ENCODE measurements at places on chromosomes 1 and 21.
A peak's percentile ranks its signal among the peaks of the same experiment; 100 is the strongest.

DNA sequence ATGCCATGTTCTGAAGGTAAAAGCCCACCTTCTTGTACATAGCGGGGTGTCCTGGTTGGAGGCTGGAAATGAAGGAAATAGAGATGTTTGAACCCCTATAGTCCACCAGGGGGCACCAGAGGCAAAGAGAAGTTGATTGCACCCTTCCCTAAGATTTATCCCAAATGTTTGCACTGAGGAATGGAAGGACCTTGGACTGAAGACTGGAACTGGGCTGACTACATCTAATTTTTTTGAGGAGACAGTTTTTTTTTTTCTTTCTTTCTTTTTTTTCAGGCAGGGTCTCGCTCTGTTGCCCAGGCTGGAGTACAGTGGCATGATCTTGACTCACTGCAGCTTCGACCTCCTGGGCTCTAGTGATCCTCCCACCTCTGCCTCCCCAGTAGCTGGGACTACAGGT lies 55.3 kb upstream of the EIF4G3 start:
- peak; percentile 9 for DNase-seq

DNA sequence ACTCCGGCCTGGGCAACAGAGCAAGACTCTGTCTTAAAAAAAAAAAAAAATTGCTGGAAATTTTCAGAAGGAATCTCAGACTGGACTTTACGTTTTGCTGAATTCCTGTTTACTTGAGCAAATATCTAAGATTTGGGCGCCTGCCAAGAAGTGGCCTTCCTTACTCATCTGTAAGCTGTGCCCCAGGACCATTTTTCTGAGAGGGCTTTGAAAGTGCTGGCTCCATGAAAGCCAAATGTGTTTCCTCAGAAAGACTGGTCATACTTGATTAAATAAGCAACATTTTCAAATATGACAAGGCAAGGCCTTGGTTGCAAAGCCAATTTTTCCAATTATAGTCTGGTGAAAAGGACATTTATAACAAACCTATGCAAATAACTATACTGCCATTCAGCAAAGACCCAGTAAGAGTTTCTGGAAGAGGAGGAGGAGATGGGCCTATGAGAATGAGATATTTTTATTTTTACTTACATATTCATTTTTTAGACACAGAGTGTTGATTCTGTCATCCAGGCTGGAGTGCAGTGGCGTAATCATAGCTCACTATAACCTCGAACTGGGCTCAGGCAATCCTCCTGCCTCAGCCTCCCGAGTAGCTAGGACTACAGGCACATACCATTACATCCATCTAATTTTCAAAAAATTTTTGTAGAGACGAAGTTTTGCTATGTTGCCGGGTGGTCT lies 56.3 kb upstream of the HTR1D start:
- no peak for DNase-seq

DNA sequence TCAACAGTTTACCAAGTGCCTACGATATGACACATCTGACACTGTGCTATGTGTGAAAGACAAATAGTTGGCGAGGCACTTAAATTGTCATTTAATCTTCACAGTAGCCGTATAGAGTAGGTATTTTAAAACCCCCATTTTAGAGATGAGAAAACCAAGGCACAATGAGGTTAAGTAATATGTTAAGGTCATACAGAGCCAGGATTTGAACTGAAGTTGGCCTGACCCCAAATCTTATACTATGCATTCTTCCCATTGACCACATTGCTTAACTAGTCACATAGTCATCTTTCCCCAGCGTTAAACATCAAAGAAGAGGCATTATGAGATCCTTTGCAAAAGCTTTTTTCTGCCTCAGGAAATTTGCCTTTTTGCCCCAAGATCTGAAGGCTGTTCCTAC lies 3.9 kb downstream of the INKA2 start:
- DNase-seq: no peak

GRCh38 chr1:60969971-60970509 lies 112.3 kb upstream of the NFIA start:
- no peak for DNase-seq

DNA sequence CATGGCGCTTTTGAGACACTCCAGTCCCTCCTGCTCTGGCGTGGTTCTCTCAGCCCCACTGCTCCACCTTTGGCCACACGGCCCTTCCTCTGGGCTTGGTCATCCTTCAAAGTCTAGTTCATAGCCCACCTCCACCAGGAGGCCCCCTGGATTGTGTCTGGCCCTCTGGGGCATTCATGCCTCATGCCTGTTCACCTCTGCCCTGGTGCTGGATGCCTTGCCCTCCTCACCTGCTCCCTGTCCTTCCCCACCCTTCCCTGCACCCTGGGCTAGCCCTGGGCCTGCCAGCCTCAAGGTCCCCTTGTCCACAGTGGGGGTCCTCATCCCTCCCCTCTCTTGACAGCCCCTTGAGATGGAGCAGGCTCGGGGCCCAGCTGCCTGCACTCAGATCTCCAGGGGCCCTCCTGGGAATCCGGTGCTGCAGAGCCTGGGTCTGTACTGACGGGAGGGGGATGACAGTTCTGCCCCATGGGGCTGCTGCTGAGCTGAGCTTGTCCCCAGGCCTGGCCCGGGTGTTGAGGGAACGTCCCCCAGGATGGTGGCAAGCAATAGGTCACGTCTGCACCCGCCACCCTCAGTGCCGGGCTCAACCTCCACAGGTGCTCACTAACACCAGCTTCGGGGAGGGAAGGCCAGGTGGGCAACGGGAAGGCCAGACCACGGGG lies 18.4 kb downstream of the PRXL2B start:
- no peak for DNase-seq

DNA sequence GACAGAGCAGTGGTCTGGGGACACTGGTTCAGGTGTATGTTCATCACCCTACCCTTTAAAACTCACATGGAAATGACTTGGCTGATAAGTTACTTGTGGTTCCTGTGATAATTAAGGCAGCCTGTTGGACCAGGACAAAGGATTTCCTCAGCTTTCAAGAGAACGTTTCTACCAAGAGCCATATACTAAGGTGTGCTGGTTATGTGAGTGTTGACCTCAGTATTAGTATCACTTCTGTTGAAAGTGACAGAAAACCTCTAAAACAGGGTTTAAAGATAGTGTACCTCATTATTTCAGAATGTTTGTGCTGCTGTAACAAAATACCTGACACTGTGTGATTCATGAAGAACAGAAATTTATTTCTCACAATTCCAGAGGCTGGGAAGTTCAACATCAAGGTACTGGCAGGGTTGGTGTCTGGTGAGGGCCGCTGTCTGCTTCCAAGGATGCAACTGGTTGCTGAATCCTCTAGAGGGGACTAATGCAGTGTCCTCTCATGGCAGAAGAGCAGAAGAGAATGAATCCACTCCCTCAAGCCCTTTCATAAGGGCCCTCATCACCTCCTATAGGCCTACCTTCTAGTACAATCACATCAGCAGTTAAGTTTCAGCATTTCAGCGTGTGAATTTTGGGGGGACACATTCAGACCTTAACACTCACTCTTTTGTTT lies 54.9 kb downstream of the UCK2 start:
- no peak for DNase-seq

- no peak for DNase-seq
Measured at GRCh38 chr1:183048087-183049085, 25.2 kb downstream of the LAMC1 start.

- no peak for DNase-seq
Measured at GRCh38 chr1:32536764-32537163, 2.5 kb upstream of the ZBTB8A start.

GRCh38 chr1:22796642-22797041 lies 86.0 kb downstream of the EPHB2 start:
- DNase-seq: no peak

DNA sequence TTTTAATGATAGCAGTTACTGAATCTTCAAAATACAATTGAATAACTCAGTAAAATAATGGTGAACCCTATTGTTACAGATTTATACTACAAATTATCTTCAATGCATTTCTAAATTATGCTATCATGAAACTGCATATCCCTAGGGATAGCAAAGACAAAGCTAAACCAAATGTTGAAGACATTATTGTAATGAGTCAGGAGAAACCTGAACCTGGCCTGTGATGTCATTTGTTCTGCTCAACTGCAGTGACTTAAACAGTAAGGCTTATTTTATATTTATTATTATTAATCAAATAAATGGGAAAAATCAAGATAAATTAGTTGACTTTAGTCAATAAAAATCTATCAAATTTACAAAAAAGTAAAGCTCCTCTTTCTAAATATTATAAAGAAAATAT lies 100.3 kb downstream of the UCHL5 start:
- DNase-seq: no peak

GRCh38 chr1:74971982-74972381 lies 162.2 kb upstream of the LHX8 start:
- no peak for DNase-seq

GRCh38 chr1:98196012-98196411 lies 275.2 kb upstream of the DPYD start:
- DNase-seq: no peak

DNA sequence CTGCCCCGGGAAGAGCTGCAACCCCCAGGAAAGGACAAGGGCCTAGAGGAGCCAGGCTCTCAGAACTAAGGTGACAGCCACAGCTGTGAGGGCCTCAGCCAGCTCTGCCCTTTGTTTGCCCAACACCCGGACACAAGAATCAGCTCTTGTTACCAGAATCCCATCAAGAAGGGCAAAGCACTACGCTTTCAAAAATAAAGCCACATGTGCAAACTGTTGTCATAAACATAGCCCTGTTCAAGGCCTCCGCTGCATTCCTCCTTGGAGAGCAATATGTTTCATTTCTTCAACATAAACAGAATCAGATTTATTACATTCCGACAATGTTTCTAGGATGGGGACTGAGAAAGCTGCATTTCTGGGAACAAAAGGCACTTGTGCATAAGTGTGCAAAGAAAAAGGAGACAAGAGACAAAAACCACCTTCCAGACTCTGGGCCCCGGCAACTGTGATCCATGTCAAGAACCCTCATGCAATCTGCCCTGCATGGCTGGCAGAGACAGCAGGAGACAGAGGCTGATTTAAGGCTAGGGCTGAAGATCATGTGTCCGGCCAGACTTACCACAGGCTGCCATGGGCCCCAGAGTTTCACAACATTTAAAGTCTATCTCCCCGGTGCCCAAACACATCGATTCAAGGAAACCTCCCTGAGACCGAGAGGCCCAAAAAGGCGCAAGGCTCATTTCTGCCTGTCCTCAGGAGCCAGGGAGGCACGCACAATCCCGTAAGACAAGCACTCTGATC lies 71.0 kb downstream of the SSBP3 start:
- DNase-seq: no peak

- no peak for DNase-seq
Measured at GRCh38 chr1:94422115-94422820, 4.1 kb downstream of the ABCD3 start.

DNA sequence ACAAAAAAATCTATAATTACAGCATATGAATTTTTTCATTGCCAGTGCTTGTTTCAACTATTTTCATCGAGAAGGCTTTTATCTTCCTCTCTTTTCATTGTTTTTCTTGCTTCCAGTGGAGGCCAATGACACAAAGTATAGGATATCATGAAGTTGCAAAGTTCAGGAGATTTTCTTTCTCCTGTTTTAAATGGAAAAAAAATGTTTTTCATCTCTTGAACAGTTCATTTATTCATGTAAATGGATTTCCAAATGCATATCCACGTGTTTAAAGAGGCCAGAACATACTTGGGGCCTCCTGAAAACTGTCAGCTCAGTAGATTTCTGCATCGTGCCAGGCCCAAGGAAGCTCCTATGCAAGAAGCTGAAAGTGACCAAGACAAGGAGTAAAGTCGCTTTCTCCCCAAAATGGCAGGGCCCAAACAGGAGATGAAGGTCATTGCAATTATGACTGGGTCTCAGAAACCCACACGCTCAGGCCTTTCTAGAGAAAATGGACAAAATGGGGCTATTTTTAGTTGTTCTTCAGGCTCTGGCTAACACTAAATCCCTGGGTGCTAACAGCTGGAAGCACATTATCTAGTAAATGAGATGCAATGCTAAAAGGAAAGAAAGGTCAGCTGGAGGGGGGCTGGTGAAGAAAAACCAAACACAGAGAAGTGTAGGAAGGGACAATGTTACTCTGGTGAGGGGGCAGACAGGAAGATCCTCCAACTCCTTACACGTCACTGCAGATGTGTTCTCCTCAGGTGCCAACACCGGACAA lies 136.9 kb upstream of the C8B start:
- DNase-seq: no peak

GRCh38 chr1:39488793-39489566 lies 2.5 kb upstream of the BMP8A start:
- DNase-seq: no peak

GRCh38 chr21:37195059-37195458 lies 72.1 kb downstream of the VPS26C start:
- DNase-seq: no peak

GRCh38 chr1:27864264-27864895 lies 8.0 kb upstream of the THEMIS2 start:
- DNase-seq: no peak

DNA sequence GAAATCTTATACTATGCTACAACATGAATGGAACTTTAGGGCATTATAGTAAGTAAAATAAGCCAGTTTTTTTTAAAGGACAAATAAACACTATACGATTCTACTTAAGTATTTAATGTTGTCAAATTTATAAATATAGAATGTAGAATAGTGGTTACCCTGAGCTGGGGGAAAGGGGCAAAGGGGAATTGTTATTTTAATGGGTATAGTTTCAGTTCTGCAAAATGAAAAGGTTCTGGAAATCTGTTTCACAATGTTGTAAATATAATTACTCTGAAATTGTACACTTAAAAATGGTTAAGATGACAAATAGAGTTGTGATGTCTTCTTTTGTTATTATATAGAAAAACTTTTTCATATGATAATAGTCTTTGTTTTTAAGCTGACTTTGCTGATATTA lies 366.3 kb downstream of the MRPL39 start:
- no peak for DNase-seq

- no peak for DNase-seq
Measured at GRCh38 chr1:12165342-12165741, 1.4 kb upstream of the TNFRSF1B start.

- DNase-seq: no peak
Measured at GRCh38 chr1:72177711-72178110, 104.6 kb downstream of the NEGR1 start.

DNA sequence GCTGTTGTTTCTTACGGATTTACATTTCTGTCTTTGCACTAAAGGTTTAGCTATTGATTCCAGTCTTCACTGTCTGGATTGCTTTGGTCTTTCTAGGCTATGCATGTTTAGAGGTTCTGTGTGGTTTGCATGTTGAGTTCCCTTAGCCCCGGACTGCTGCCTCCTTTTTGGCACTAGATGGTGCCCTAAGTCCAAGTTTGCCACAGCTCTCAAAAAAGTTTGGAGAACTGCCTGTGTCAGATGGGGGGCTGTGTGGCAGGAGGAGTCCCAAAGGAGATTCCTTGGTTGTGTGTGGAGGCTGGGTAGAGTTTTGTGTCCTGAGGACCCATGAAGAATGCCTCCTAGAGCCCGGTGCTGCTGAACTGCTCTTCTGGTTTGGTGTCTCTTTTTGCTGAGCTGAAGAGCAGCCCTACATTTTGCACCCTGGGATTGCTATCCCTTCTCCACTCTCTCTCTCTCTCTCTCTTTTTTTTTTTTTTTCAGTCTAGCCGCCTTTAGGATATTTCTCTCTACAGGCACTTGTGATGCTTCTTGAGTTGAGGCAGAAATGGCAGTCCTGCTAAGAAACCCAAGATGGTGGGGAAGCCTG lies 74.4 kb downstream of the PTGS2 start:
- peak; percentile 9 for DNase-seq

GRCh38 chr1:23558872-23559135 lies 497 bp downstream of the ID3 start:
- DNase-seq: peak; percentile 58
